ENCODE measurements at places on chromosomes 11 and 22.

DNA sequence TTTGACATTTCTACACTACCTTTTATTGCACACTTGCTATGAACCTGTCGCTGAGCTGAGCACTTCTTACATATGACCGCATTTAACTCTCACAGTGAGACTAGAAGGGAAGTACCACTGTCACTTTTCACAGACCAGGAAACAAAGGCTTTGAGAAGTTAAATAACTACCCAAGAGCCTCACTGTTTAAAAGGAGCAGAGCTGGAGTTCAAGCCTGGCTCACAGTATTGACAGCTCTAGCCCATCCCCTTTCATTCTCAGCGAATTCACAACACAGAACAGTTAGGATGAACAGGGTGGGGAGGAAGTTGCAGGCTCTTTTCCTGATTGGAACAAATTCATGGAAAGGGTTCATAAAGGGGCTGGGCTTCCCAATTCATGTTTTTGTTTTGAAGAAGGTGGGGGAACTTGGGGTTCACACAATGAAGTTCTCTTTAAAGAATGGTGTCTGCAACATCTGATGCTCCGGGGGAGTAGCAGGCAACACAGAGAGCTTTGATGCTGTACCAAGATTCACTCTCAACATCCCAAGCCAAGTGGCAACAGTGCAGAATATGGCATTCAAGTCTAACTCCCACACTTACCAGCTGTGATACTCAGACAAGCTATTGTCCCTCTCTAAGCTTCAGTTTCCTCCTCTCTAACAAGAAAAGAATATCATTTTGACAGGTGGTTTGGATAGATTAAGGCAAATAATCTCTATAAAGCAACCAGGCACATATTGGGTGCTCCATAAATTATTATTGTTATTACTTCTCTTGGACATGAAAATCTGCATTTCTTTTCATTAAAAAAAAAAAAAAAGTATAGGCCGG, 17.2 kb downstream of the SCGB1A1 start:
- DNase-seq: peak; percentile 34

GRCh38 chr22:27654546-27655445, 146.8 kb downstream of the MN1 start:
- no peak for DNase-seq

- DNase-seq: peak; percentile 15
Measured at GRCh38 chr11:66745356-66746235, 16.6 kb upstream of the SPTBN2 start.

DNA sequence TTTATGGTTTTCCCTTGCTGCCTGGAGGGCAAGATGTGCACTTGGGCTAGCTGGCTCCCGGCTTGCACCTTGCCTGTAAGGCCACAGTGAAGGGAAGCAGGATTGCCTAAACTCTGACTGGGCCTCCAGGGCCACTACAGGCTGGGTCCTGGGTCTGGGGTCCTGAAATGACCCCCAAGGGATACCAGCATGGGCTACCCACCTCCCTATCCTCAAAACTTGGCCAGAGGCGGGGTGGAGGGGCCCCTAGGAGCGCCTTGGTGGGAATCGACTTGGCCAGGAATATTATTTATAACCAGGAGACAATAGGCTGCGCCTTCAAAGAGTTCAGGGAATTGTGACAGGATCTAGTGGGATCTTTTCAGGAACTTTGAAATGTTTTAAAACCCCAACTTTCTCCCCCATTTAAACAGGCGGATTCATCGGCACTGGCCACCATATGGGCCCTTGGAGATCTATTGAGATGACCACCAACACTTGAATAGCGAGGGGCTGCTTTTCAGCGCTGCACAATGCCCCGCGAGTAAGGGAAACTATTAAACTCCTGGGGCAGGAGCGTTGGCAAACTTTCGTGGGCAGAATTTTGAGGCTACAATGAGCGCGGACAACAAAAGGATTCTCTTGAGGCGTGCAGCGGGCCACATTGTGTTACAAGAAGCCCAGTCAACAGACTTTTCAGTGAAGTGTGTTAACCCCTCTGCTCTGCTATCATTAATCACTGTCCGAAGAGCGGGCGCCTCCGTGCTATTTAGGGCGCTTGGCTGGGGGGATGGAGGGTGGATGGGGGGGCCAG, 15.2 kb downstream of the PAX6 start:
- DNase-seq: no peak

DNA sequence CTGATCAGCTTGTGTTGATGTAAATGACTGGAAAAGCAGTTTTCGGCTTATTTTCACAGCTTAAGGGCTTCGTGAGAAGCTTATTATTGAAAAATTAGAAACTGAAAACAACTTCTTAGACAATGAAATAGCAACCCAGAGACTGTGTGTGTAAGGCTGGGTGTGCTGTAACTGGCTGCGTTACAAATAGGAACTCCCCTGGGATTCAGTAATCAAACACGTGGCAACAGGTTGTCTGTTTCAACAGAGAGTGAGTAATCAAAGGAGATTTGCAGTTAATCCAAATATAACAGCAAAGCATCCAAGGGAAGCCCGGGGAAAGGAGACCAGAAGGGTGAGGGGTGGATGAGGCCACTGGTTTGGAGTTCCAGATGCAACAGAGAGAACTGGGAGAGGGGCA, 19.2 kb downstream of the NTM start:
- DNase-seq: no peak

DNA sequence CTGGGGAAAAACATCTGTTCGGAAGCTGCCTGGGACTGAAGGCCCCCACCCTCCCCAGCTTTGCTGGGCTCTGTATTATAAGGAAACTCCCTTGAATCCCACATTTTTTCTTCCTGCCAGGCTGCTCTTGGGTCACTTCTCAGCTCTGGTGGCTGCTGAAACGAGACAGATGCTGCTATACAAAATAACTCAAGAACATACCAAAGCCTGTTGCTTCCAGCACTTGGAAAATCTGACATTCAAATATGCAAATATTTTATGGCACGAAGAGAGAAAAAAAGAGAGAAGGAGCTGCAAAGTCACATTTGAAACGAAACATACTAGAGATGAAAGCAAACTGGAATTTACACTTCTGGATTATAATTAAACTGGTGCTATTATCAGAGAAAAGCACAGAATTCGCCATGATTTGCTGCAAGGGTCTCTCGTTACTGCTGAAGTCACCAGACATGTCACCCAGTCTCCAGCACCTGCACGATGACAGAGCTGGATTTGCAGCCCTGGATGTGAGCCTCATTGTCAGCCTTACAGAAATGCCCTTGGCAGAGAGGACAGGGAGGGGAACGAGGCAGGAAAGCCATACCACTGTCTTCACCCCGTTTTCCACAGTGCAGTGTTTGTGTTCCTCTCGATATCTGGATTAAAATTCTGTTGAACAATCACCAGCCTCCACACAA, 47.9 kb upstream of the IGSF9B start:
- DNase-seq: no peak

DNA sequence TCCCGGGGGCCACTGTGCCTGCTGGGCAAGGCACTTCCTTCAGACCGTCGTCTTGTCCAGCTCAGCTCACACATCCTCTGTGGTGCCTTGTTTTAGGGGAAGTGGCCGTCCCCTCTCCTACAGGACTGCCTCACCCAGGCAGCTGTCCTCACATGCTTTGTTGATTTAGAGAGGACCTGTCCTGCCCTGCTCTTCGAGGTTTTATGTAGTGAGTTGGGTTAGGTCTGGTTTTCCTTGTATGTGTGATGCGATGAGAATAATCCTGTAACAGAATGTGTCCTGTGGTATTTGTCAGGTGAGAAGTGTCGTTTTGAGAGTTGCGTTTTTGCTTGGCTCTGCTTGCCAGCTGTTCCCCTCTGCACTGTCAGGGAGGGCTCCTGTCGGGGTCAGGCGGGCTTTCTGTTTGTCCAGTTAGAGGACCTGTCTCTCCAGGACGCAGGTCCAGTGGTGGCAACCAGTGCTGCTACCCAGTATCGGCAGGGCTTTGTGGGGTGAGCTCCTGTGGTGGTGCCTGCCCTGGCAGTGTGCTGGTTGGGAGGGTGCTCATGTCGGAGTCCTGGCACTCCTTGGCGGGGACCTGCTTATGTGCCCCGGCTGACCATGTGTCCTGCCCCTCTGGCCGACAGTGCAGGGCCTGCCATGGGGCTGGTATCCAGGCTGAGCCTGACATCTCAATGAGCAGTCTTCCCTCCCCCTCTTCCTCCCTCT, 41.3 kb downstream of the MUC6 start:
- DNase-seq: no peak

DNA sequence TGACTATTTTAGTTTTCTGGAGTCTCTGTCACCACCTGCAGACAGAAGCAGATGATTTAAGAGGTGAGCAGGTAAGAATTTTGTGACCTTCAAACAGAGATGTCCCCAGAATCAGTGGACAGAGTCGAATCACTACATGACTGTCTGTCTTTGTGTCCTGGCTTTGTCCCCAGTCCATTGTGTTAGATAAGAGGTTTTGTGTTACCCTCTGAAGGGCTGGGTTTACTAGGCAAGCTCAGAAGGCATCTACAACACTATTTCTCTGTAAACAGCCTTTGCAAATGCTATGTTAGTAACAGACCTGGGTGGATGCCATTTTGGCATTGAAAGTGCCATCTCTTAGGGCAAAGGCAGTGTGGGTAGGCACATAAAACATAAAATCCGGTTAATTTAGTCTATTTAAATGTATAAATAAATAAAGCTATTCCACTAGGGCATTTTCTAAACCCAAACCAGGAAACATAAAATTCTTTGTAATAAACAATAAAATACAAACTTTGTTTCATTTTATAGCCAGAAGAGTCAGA, 40.3 kb upstream of the CADM1 start:
- no peak for DNase-seq
